ENCODE measurements at places on chromosomes 13 and 19. TPM values are rescaled to one million over a fixed set of nuclear protein-coding genes. Genes with fewer than 3 reads are reported as not detected.

GRCh38 chr13:79775830-79776229 is 294.9 kb downstream of the NDFIP2 start:
- no peaks in the 10 kb centered on the region for H3K36me3 ChIP-seq
- DNase-seq: no peak
- H3K27ac ChIP-seq: no peak overlapping the region
- no peak overlapping the region for H3K4me3 ChIP-seq
- no peaks in the 10 kb centered on the region for H3K27me3 ChIP-seq

The GRK1 gene
- 0.09 TPM for total RNA-seq

The NHLRC3 gene
- 28.8 TPM for total RNA-seq

DNA sequence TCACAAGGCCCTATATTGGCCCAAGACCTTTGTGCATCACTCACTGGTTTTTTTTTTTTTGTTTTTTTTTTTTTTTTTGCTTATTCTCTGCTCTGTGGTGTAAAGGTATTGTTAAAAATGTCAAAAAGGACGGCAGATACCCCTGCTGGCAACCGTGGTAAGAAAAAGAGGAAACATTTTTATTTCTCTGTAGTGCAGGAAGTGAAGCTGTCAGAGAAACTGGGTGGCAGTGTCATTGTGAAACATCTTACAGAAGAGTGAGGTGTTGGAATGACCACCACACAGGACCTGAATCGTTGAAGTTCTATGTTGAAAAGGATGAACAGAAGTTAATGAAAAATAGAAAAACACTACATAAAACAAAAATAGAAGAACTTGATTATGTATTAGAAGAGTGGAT is 346.4 kb downstream of the FGF9 start:
- DNase-seq: no peak
- no peaks in the 10 kb centered on the region for H3K36me3 ChIP-seq
- H3K4me3 ChIP-seq: no peak overlapping the region
- H3K4me1 ChIP-seq: no peaks in the 10 kb centered on the region
- no peak overlapping the region for H3K27ac ChIP-seq
- H3K27me3 ChIP-seq: no peaks in the 10 kb centered on the region

The BEST2 gene
- total RNA-seq: not detected

GRCh38 chr13:65943024-65943423 is 1287.1 kb downstream of the PCDH9 start:
- H3K36me3 ChIP-seq: no peaks in the 10 kb centered on the region
- no peak overlapping the region for H3K27ac ChIP-seq
- H3K4me1 ChIP-seq: no peaks in the 10 kb centered on the region
